ENCODE measurements at places on chromosomes 4 and X.

DNA sequence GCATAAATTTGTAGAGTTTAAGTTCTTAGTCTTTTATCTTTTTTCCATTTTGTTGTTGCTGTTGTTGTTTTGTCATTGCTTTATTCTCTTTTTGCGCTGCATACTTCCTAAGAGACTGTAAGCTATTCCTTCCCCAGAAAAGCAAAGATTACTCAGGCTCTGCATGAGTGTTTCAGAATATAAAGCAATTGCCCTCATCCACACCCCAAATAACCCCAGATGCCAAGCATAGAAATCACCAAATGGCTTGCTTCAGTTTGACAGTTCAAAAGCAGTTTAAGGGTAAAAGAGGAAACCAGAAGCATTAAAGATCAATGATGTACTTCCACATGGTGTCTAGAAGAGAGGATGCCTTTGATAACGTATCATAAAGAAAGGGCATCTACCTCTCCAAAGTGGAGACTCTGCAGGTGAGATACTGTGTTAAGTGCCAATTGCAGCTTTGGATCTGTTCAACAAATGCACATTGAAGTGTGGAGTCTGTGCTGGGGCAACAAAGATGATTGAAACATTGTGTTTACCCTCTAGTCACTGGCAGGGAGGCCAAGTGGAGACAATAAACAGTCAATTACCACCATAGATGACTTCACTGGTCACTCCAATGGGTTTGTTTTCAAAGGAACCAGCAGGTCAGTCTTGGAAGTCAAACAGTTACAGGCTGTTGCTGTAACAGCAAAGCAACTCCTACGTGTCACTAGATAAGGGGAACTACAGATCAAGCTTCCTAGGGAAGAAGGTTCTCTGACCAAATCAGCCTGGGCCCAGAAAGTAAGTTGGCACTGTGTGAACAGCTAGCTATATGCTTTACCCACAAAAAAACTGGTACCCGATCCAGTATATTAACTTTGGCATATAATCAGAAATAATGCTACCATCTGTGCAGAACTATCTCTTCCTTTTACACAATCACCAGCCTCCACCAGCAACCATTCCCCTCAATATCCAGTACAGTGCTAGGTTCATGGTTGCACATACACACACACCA is 40.6 kb upstream of the IL21 start:
- DNase-seq, result no peak

GRCh38 chr4:162849937-162850336 is 316.8 kb downstream of the NAF1 start:
- DNase-seq, result no peak

GRCh38 chr4:8364848-8365350 is 75.6 kb downstream of the ACOX3 start:
- DNase-seq, result no peak

- no peak for DNase-seq
Measured at GRCh38 chr4:156820931-156821330, 150.7 kb downstream of the PDGFC start.

DNA sequence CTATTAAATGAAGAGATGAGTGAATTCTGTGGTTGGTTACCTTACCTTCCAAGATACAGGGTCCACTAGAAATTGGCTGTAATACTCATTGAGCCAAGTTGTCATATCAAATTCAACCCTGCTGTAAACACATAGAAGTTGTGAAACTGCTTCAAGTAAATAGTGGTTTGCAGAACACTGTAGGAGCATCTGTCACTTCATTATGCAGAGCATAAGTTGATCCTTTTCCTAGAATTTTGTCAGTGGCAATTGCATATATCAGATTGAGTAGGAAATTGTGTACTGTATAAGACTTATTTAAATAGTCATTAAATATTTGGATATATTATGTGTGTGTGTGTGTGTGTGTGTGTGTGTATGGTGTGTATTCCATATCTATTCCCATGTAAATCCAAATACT is 8.8 kb upstream of the XK start:
- DNase-seq, result no peak

GRCh38 chr4:117267317-117267716 is 181.9 kb upstream of the TRAM1L1 start:
- no peak for DNase-seq

GRCh38 chr4:147991543-147992283 is 259.8 kb downstream of the ARHGAP10 start:
- DNase-seq, result no peak

- DNase-seq, result no peak
Measured at GRCh38 chr4:84381759-84382158, 117.3 kb downstream of the NKX6-1 start.

- no peak for DNase-seq
Measured at GRCh38 chrX:33970028-33970967, 161.8 kb downstream of the FAM47A start.

- no peak for DNase-seq
Measured at GRCh38 chrX:42466332-42467046, 311.5 kb downstream of the PPP1R2C start.

DNA sequence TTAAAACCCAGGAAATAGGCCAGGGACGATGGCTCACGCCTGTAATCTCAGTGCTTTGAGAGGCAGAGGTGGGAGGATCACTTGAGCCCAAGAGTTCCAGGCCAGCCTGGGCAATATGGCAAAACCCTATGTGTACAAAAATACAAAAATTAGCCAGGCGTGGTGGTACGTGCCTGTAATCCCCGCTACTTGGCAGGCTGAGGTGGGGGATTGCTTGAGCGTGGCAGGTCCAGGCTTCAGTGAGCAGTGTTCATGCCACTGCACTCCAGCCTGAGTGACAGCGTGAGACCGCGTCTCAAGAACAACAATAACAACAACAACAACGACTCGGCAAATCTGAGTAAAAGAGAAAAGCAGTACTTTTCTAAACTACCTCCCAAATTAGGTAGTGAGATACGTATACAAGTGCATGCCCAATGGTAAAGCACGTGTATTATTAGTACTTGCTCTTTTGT is 13.0 kb upstream of the NDUFC1 start:
- DNase-seq, result no peak

DNA sequence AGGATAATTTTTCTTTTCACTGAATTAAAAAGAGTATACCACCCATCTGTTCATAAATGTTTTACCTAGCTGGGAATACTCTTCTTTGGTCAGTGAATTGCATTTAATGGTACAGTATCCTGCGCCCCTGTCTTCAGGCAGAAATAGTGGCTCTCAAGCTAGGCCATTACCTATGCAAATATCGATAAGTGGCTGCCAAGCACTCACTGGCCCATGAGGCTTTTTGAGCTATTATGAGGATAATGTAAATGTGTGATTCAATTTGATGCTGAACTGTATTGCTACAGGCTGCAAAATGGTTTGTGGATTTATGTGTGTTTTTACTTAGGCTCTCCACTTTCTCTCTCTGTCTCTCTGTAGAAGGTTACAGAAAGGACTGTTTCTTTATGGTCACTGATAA is 30.1 kb upstream of the MTMR1 start:
- no peak for DNase-seq

- no peak for DNase-seq
Measured at GRCh38 chr4:115325836-115326235, 212.4 kb upstream of the NDST4 start.

DNA sequence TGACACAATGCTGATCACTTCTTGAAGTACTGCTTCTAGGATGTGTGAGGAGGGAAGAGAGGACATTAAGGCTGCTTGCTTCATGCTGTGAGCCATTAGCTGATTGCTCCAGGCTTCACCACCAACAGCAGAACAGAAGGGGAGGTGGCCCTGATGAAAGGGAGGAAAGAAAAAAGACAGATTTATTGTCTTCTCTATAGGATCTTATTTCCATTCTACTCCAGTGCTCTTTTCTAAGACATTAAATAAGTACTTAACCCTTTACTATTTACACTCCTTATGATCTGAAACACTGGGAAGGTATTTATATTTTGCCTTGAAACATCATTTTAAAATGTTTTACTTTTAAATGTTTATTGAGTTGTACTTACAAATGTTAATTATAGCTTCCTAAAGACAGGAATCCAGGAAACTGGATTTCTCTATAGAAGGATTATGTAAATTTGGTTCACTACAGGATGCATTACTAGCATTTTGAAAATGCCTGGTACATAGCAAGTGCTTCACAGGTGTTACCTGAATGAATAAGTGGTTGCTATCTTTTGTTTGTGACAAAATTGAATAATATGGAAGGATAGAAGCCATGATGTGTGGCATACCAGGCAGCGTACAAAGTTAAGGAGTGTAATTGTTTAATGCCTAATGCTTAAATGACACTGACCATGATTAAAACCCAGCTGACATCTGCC is 680.9 kb upstream of the ATOH1 start:
- no peak for DNase-seq

DNA sequence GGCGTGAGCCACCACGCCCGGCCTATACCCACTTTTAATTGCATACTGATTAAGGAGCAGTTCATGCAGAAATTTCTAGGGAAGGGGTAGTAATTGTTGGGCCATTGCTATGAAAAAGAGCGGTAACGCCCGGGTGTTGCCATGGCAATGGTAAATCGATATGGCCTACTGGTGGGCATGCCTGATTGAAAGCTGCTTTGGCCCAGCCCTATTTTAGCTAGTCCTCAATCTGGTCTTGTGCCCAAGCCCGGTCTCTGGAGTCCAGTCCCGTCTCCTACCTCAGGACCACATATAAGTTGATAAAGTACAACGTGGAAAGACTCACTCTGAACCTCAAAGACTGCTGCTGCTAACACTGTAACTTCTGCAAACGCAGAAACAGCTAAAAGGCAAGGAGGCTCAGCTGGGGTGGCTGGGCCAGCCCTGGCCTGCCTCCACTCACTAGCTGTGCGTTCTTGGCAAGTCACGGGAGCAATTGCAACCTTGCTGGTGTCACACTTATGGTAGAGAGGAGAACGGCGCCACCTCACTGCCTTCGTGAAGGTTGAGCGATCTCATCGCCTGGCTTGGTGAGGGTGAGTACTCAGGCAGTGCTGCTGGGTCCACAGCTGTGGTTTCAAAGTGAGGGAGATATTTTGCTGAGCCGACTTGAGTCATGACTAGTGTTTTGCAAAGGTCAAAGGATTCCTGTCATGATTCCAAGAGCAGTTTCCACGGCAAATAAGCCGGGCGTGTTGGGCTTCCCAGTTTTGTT is 57.0 kb upstream of the GRPEL1 start:
- no peak for DNase-seq

- no peak for DNase-seq
Measured at GRCh38 chr4:38526412-38526811, 137.6 kb upstream of the KLF3 start.

DNA sequence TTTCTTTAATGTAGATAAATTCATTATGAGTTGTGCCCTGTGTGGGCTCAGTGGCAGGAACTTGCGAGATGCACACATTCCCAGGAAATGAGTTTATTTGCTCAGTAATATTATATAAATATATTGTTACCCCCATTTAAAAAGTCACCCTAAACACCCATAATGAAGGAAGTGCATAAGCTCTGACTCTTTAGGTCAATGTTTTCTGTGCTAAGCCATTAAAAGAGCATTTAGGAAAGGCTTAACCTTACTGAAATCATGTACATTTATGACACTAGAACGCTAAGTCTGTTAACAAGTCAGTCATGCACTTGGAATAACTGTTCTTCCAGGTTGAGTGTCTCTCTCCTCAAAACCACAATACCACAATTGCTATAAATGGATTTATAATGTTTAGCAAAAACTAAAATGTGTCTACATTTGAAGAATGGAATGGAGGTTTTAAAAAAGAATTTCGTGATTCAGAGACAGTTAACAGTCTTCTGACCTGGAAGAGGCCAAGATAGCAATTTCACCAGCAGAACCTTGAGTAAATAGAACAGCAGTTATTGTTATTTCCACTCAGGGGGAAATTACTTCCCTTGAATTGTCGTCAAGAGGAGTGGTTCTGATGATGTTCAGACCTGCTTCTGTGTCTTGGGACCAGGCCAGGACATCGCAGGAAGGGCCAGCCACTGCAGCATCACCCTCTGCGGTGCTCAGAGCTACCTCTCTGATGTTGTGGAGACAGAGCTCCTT is 91.1 kb upstream of the VEGFC start:
- DNase-seq, result no peak

DNA sequence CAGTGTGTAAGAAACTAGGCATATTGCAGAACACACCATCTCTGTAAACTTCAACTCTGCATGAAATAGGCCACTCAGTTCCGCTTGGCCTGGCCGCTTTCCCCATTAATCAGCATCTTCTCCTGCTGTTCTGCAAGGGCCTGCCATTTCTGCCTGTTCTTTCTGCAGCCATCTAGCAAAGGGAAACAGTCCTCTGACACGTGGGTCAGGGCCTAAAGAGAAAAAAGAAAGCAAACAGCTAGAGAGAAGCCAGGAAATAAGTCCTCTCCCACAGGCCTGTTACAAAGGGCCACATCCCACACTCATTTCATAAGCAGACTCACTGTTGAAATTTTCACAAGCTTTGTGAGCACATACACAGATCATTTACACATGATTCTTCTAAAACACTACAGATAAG is 130.1 kb downstream of the PDE5A start:
- no peak for DNase-seq

DNA sequence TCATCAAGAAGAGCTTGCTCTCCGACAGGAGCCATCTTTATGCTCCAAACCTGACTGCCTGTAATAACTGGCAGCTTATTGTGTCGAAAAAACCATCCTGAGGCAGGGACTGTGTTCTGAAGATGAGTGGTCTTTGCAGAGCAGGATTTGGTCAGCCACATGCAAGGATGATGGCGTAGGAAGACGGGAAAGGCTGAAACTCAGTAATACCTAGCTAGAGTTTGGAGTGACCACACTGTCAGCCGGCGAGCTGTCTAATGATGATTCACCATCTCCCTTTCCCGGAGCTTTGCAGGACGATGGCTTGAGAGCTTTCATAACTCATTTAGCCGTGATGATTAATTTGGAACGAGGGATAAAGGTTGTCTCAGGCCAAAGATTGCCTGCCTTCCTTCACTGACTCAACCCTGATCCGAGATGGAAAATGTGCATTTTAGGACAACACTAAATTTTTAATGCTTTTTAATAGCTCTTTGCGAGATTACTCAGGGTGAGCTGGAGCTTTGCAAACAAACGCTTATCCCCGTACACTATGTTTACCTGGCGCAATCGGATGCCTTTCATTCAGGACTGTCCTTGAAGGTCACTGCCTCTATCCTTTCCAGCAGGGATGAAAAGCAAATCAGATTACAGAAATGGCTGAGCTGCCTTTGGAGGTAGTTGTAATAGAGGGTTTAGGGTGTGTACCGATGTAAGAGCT is 288.5 kb downstream of the ASMT start:
- DNase-seq, result no peak

- DNase-seq, result no peak
Measured at GRCh38 chr4:88775529-88775928, 77.9 kb upstream of the NAP1L5 start.

DNA sequence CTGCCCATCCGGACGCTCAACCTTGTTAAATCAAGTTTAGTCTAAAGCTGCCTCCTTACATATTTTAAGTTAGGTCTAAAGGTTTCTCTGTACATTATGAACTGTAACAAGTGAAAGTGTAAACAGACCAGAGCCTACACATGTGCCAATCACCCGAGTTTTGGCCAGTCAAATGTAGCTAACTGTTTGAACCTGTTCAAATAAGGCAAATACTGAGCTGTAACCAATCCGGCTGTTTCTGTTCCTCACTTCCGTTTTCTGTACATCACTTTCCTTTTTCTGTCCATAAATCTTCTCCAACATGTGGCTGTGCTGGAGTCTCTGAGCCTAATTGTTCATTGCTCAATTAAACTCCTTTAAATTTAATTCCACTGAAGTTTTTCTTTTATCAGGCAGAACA is 113.3 kb upstream of the SHISA3 start:
- no peak for DNase-seq

- no peak for DNase-seq
Measured at GRCh38 chr4:44146516-44146915, 302.1 kb downstream of the KCTD8 start.
